PC-9 (cell line): ENCODE measurements at places on chromosomes 11 and 22.

DNA sequence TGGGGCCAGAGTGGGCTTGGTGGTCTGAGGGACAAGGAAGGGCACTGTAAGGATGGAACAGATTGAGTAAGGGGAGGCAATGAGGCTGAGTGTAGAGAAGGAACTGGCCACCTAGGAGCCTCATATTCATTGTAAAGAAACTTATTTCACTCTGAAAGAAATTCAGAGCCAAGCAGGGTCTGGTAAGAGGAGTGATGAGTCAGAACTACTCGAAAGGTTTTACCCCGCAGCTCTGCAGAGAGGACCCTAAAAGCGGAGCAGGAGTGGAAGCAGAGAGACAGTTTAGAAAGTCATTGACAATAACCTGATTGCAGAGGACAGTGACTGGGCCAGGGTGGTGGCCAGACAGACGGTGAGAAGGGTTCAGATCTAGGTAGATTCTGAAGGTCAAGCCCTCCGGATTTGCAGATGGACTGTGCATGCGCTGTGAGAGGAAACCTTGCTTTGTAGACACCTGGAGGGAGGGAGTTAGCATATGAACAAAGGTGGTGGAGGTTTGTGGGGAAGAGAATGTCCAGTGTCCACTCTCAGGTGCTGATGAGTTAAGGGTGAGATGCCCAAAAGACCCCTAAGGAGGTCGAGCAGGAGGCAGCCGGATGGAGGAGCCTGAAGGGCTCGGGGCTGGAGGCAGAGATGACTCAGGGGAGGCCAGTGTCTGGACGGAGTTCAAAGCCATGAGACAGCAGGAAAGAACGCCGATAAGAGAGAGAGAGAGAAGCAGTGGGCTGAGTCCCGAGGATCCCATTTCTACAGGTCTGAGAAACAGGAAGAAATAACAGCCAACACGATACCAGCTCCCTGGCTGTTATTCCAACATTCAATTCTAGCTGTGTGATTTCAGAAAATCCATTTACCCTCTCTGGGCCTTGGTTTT is 546.0 kb downstream of the BRD1 start:
- DNase-seq: no peak

GRCh38 chr22:47034076-47034808 is 271.8 kb downstream of the TBC1D22A start:
- DNase-seq: no peak

DNA sequence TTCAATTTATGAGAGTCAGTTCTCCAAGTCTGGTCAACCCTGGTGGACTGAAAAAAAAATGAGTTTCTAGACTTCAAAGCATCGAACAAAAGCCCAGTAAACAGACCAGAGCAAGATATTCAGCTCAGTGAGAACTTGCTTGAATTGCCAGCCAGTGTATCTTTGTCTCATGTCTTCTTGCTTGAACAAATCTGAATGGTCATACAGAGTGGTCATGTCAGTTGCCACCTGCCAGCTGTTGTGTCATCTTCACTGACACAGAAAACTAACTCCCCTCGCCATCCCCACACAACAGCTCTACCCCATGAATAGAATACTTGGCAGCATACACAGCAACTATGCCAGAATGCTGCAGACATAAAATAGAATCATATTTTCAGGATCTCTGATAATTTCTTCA is 27.5 kb upstream of the CALCB start:
- DNase-seq: no peak

- DNase-seq: peak; percentile 25
Observed at GRCh38 chr22:47043835-47044721, 281.6 kb downstream of the TBC1D22A start.

GRCh38 chr22:27801616-27802345 is at the start of gene MN1:
TSS of gene MN1 (minus strand) at chr22:27801756. CDS start at chr22:27800543, 1,213 bp downstream.
- DNase-seq: peak; percentile 40

DNA sequence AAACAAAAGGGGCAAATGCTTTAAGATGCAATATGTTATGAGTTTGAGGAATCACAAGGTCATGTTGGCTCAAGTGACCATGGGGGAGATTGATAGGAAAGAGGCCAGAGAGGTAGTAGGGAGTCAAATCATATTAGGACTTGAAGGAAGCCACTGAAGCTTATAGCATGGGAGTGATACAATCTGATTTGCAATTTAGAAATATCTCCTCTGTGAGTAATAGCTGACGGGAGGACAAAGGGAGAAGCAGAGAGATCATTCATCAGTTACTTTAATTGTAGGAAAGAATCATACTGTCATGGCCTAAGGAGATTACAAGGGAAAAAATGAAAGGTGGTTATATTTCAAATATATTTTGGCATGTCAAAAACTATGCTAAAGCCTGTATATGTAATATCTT is 793.6 kb upstream of the RAG2 start:
- no peak for DNase-seq

GRCh38 chr11:34620820-34621792 is at the start of gene EHF:
TSS of gene EHF (plus strand) at chr11:34621093. CDS start at chr11:34642631, 21,538 bp downstream.
- peak; percentile 99 for DNase-seq

GRCh38 chr11:100329352-100329751 is 357.7 kb upstream of the ARHGAP42 start:
- no peak for DNase-seq

DNA sequence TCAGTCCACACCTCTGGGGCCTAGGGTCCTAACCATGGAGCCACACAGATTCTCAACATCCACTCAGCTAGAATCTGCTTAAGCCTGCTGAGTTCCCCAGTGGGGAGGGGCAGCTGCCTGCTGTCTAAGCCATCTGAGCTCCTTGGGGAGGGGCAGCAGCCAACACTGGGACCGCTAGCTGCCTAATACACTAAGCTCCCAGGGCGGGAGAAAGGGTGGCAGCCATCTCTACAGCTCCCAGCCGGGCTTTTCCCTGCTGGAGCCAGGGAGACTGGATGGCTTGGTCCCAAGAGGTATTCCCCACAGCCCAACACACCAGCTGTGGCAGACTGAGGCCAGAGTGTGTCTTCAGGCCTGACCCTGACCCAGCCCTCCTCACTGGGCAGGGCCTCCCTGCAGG is 217.3 kb upstream of the TMEM45B start:
- DNase-seq: no peak

GRCh38 chr11:69199583-69200315 is 44.0 kb downstream of the SMIM38 start:
- no peak for DNase-seq

DNA sequence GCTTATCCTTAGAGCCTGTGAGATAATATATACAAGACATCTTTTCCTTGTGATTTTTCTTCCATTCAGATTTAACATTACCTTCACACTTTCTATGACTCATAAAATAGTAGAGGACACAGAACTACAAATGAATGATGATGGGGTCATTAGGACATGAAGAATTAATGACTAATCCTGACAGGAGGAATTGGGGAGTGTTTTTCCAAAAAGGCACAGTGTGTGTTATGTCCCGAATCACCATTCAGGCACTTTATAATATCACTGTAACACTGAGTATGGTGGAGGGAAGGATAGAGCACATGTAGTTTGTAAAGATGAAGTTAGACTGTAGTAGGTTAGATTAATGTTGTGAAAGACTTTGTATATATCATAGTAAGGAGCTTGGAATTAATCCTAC is 391.3 kb downstream of the JRKL start:
- DNase-seq: no peak

DNA sequence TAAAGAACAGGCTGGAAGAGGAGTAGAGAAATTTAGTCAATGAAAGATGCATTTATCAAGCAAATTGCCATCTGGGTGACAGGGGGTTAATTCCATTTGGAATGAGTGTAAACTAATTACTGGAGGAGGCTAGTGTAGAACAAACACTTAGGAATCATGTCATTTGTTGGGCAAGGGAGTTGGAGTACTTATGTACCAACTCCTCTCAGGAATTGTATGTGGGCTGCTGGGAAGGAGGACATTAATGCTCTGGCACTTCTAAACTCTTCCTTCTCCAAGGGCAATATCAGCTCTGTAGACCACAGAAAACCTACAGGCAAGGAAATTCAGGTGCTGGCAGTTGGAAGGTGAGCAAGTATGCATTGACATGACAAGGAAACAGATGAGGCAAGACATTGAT is 141.0 kb downstream of the MSANTD4 start:
- DNase-seq: no peak

DNA sequence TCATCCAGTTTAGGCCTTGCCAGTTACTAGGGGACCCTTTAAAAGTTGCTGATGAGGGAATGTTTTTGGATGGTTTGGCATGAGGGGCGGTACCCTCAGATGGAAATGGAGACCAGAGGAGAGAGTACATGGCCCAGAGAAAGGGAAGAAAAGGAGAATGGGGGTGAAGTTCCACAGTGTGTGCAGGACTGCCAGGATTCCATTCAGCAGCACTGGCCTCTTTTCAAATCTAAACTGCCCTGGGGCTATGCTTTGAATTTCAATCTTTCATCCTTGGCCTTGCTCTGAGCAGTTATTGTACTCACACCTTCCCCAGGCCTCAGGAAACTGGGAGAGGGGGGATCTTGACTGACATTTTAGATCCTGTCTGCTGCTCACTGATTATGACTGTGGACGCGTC is 3.0 kb downstream of the SLC3A2 start:
- no peak for DNase-seq

- DNase-seq: no peak
Observed at GRCh38 chr22:40533712-40534378, 102.7 kb downstream of the MRTFA start.

DNA sequence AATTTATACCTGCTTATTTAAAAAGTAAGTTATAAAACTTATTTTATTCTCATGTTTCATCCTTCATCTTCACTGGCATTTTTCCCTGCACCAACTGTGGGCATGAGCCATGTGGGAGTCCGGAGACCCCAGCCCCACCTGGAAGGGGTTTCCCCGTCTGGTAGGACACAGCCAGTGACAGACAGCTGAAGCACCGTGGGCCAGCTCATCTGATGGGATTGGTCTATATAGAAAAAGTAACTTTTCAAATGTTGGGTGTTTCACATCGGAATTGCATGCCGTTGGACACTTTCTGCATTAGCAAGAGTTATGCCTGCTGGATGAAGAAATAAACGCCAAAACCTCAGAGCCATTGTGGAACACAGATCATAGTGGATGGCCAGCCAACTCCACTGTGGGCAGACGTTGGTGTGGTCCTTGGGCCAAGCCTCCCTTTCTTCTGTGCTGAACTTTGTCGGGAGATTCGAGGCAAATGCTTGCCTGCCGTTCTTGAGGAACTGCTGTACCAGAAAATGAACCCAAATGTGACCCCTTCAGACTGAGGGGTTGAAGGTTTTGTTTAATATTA is 1329.3 kb downstream of the TBC1D22A start:
- no peak for DNase-seq

GRCh38 chr11:93849751-93850593 is 446 bp downstream of the VSTM5 start:
- peak; percentile 37 for DNase-seq

GRCh38 chr11:127073621-127074020 is 73.1 kb upstream of the KIRREL3 start:
- no peak for DNase-seq

DNA sequence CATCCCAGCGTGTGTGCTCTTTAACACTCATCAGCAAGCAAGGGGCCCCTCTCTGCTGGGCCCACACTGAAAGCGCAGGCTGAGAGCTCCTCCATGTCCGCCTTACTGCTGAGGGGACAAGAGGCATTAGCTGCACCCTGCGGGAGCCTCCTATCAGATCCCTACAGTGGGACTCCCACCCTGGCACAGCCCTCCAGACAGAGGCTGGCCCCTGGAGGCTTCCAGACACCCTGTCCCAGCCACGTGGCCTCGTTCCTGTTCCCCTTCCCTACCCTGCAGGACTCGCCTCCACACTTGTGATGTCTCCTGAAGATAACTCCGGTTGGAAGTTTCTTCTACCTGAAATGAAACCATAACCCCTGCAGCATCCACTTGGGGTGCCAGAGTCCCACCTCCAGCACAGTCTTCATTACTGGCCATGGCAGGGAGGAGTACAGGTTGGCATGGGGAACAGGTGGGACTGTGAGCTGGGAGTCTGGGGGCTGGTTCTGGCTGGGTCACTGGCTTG is 5.0 kb upstream of the SH3BP1 start:
- DNase-seq: no peak

DNA sequence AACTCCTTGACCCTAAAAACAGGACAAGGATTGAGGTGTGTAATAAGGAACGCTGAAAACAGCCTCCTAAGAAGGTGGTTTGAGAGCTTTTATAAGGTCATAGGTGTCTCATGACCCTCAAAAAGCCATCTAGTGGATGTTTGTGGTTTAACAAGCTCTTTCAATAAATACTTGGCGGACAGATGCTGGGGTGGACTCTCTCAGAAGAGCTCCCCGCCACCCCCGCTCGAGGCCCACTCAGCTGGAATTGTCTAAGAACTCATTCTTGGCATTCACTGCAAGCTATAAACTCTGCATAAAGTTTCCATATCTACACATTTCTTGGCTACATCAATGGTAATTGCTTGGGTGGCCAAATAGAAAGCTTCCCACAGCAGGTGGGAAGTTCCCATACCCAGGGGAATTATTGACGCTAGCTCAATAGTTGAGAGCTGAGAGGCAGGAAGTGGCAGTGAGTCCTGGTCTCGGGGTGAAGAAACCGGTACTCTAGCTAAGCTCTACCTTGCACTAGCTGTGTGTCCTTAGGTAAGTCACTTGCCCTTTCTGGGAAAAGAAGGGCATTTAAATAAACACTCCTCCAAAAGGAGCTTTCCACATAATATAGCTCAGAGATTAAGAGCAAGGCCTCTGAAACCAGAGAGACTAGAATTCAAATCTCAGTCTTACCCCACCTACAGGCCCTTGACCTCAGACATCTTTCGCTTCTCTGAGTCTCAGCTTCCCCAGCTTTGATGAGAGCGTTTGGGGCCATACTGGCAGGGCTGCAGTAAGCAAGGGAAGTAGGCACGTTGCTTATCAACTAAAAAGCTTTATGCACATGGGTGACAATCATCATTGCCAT is 6.4 kb downstream of the MS4A15 start:
- no peak for DNase-seq

- no peak for DNase-seq
Observed at GRCh38 chr22:22880645-22881044, 7.0 kb upstream of the IGLL5 start.

- no peak for DNase-seq
Observed at GRCh38 chr11:107041088-107041444, 22.8 kb upstream of the GUCY1A2 start.

DNA sequence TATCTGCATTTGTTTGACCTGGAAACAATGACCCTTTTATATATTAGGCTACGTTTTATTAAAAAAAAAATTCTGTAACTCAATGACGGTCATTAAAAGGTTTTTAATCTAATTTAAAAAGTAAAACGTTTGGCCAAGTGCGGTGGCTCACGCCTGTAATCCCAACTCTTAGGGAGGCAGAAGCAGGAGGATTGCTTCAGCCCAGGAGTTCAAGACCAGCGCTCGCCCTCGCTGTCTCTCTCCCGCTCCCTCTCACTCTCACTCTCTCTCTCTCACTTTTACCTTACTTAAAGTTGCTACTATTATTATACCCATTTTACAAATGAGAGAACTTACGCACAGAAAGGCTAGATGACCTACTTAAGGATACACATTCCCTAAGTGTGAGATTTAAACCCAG is 814 bp upstream of the NARS2 start:
- DNase-seq: no peak

DNA sequence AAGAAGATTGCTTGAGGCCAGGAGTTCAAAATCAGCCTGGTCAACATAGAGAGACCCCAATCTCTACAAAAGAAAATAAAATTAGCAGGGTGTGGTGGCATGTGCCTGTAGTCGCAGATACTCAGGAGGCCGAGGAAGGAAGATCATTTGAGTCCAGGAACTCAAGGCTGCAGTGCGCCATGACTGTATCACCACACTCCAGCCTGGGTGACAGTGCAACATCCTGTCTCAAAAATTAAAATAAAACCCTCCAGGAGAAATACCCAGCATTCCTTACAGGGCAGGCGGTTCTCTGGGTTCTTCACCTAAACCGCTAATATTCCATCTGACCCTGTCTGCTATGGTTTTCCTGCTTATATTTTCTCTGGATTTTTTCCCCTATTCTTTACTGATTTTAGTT is 13.5 kb downstream of the TCF20 start:
- DNase-seq: no peak
